ENCODE measurements at places on chromosomes 7 and 10. TPM values are rescaled to one million over a fixed set of nuclear protein-coding genes. Genes with fewer than 3 reads are reported as not detected.

Gene ANKRD26
- total RNA-seq = 10.2 TPM

Gene ADCY1
- total RNA-seq = 29.0 TPM

Gene ZNF800
- 6.2 TPM for total RNA-seq

Gene KCP
- total RNA-seq = 2.5 TPM

Gene CRYGN
- 1.6 TPM for total RNA-seq

Gene AOAH
- total RNA-seq = not detected

Gene MOGAT3
- total RNA-seq = 0.81 TPM

Gene HECW1
- total RNA-seq = 5.4 TPM

Gene C10orf62
- not detected for total RNA-seq

Gene SUN3
- total RNA-seq = not detected

Gene CREB5
- 1.1 TPM for total RNA-seq

Gene GDF10
- total RNA-seq = 0.18 TPM

DNA sequence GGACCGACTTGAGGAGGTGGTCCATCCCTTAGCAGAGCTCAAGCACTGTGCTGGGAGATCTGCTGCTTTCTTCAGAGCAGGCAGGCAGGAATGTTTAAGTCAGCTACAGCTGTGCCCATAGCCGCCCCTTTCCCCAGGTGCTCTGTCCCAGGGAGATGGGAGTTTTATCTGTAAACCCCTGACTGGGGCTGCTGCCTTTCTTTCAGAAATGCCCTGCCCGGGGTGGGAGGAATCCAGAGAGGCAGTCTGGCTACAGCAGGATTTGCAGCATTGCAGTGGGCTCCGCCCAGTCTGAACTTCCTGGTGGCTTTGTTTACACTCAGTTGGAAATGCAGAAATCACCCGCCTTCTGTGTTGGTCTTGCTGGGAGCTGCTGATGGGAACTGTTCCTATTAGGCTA, 51.2 kb upstream of the SEMA3A start:
- peak; percentile 42 for DNase-seq

DNA sequence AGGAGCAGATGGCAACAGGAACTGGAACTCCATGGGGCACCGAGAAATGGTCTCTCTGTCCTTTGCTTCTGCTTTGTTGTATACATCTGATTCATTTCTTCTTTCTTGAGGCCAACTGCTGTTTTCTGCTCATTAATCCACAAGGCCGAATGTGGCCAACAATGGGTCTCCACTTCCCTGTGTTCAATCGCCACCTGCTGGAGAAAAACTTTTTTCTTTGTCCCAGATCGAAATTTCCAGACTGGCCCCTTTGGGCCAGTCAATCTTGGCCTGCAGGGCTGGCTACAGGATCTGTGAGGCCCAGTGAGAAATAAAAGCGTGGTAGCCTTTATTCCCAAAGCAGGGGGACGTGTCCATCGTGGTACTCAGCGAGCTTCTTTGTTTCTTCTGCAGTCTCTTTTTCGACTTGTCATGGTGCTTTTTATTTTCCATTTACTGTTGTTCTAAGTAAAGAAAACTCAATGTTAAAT, 58.8 kb downstream of the PARP12 start:
- DNase-seq = peak; percentile 49

GRCh38 chr10:13594641-13595040, 7.9 kb downstream of the PRPF18 start:
- DNase-seq = no peak

- no peak for DNase-seq
Observed at GRCh38 chr7:33874943-33875342, 30.4 kb upstream of the BMPER start.

DNA sequence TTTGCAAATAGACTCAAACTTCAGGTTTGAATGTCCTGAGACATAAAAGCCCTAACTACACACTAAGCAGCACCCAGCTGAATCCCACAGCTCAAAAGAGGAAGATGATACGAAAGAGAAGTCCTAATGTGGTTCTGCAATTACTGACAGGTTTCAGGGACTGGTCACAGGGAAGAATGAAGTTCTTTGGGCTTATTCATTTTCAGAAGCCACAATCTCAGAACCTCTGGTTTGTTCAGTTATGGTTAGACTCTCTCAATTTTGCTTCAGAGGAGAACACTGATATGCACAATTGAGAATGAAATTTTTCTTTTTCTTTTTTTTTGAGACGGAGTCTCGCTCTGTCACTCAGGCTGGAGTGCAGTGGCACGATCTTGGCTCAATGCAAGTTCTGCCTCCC, 94.6 kb upstream of the FAM180A start:
- no peak for DNase-seq

DNA sequence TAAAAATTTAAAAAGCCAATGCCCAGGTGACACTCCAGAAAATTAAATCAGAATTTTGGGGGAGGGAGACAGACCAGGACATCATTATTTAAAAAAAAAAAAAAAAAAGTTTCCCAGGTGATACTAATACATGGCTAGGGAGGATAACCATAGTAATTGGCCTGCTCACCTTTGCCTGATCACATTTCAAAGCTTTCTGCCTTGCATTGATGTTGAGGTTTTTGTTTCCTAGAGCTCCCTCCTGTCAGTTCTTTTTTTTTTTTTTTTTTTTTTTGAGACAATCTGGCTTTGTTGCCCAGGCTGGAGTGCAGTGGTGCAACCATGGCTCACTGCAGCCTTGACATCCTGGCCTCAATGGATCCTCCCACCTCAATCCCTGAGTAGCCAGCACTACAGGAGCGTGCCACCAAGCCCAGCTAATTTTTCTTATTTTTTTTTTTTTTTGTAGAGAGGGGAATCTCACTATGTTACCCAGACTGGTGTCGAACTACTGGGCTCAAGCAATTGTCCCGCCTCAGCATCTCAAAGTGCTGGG, 38.1 kb downstream of the CPED1 start:
- DNase-seq = no peak

GRCh38 chr10:32388258-32389027, 41.5 kb upstream of the EPC1 start:
- DNase-seq = no peak

GRCh38 chr10:14604181-14605142, 170.2 kb downstream of the FAM107B start:
- peak; percentile 53 for DNase-seq

DNA sequence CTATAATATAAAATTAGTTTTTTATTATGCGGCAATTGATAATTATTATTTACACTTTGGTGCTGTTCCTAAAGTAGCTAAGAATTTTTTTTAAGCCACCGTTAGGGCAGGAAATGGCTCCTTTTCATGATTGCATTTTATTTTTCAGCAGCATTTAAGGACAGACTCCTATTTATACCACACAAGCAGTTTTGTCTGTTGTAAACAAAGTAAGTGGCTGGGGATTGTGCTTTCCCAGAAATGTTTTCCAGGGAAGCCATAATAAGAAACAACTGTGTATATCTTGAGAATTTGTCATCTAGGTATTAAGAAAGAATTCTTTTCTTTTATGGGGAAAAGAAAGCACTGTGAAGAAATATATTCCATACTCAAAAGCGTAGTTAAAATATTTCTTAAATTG, 232.0 kb downstream of the VTI1A start:
- DNase-seq = no peak

- no peak for DNase-seq
Observed at GRCh38 chr7:1156782-1157535, 3.0 kb downstream of the ZFAND2A start.

DNA sequence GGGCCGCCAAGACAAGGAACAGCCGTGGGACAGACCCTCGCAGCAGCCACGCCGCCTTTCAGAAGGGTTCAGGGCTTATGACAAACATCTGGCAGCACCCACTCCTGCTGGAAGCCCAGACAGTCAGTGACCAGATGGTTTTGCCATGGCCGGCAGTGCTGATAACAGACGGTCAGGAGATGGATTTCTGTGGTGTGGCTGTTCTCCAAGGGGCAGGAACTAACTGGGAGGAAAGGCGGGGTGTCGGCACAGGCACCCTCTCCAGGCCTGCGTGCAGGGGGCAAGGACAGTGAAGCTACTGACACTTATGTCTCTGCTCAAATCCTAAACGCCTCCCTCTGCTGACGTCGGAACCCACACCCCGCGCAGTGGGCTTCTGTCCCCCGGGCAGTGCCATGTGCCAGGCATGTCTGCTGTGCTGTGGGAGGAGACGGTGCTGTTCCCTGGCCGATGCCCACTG, 416.1 kb downstream of the DNAJB6 start:
- DNase-seq = no peak

DNA sequence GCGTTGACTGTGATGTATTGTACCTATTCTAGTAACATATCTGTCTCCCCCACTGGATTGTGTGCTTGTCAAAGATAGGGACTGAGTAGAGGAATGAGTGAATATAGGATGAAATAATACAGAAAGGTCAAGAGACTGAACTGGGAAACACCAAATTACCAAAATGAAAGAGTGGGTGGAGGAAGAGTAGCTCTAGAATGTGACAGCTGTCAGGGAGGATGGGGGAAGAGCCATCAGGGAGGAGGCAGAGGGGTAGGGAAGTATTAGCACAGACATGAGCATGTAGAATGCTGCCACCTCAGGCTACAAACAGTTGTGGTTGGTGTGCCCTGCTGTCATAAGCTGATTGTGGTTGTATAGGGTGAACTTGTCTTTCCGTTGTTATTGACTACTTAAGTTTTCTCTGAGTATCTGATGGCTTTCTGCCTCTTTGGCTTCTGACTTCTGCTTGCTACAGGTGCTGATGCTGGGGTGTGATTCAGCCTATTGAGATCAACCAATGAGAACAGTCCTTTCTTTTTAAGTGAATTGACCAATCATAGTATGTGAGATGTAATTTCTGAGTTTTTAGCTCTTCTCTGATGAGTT, 5.6 kb downstream of the CCSER2 start:
- DNase-seq = no peak

GRCh38 chr7:135965602-135966001, 11.6 kb downstream of the MTPN start:
- DNase-seq = no peak

- DNase-seq = no peak
Observed at GRCh38 chr7:43637114-43637806, 54.4 kb downstream of the STK17A start.

DNA sequence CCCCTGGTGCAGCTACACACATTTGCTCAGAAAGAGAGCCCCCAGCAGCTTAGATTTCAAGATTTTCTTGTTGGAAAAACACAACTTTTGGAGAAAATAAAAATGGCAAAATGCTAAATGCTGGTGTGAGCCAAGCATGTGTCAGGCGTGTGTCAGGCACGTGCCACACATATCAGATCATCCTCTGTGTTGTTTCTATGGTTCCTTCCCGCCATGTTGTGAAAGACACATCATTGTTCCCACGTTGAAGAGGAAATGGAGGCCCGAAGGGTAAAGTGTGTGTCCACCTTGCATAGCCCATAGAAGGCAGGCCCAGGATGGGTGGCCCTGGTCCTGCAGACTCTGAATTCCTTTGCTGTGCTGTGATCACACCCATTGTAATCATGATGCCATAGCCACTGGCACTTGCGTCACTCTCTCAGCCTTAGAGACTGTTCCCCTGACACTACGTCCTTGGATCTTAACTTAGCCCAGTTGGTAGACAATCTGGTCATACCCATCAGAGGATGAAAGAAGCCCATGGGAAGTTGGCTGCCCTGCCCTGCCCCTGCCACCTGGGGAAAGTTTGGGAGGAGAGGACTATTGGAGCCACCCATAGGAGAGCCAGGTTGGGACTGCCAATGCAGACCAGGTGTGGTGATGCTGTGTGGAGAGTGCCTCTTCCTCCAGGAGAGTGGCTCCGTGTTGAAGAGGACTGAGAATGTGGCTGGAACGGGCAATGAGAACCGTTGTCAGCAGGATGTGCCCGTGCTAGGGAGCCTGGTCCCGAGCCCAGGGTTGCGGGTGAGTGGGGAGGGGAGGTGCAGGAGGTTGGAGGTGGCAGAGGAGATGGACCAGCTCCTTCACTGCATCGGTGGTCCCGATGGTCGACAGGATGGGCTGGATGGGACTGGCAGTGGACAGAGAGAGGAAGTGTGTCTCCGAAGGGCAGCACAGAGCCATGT, 65.6 kb upstream of the IGFBP3 start:
- no peak for DNase-seq

- no peak for DNase-seq
Observed at GRCh38 chr7:96319439-96319838, 2.5 kb downstream of the SLC25A13 start.

GRCh38 chr7:153835103-153835502, 217.1 kb upstream of the DPP6 start:
- DNase-seq = no peak

DNA sequence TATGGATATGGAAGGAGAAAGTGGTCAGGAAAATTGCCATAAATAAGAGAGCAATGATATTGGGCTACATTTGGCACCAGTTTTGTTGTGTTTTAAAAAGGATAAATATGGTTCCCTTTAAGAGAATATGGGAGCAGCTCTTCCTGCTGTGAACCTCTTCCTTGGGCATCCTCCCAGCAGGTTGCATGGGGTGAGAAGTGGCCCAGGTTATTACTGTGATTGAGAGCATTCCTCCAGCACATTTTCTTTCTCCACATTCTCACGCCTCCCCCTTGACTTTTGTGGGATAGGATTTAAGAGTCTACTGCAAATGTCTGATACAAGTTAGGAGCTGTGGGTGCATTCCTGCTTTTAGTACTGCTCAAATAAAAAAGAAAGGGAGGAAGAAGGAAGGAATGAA, 214.8 kb downstream of the POU6F2 start:
- no peak for DNase-seq

GRCh38 chr10:102509387-102509786, 5.6 kb downstream of the SUFU start:
- DNase-seq = no peak

GRCh38 chr10:45422207-45422865, 48.3 kb downstream of the ALOX5 start:
- DNase-seq = no peak

- no peak for DNase-seq
Observed at GRCh38 chr10:6310977-6311376, 108.2 kb downstream of the PFKFB3 start.

- DNase-seq = peak; percentile 5
Observed at GRCh38 chr10:71084061-71084817, 128.1 kb upstream of the UNC5B start.

GRCh38 chr10:25694971-25695370, 239.1 kb upstream of the MYO3A start:
- no peak for DNase-seq

GRCh38 chr10:129464251-129464650, 2.8 kb upstream of the MGMT start:
- DNase-seq = no peak

DNA sequence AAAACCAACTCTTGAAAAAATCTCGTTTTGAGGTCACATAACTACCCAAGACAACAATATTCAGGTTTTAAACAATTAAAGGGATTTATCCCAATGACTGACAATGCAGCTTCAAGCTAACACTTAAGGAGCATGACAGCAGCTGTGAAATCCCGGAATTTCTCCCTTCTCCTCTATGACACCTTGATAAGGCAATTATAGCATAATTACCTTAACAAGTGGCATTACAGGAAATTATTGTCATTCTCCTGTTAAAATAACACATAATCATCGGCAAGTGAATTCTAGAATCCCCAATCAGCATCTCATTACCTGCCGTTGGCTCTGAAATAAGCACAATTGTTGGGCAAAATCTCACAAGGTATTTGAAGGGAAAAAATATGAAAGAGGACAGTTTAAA, 417.0 kb upstream of the PFKP start:
- no peak for DNase-seq

Data from WTC11 (cell line).